Mucosa of gallbladder (tissue), 1 donor: ENCODE measurements at places on chromosomes 11 and 22. TPM values are rescaled to one million over a fixed set of nuclear protein-coding genes. Genes with fewer than 3 reads are reported as not detected.

CADM1 gene
- 20.3 TPM for total RNA-seq

C11orf97 gene
- not detected for total RNA-seq

TMEM121B gene
- 1.7 TPM for total RNA-seq

MRE11 gene
- 14.8 TPM for total RNA-seq

MYOD1 gene
- not detected for total RNA-seq

SAA1 gene
- 19.3 TPM for total RNA-seq
